Tongue (tissue), 3 donors: ENCODE measurements at places on chromosomes 11 and 22. TPM values are rescaled to one million over a fixed set of nuclear protein-coding genes. Genes with fewer than 3 reads are reported as not detected.
A peak's percentile ranks its signal among the peaks of the same experiment; 100 is the strongest.

- peak; percentile 83 for DNase-seq
Observed at GRCh38 chr22:44037519-44038375, 13.6 kb downstream of the PARVB start.

DNA sequence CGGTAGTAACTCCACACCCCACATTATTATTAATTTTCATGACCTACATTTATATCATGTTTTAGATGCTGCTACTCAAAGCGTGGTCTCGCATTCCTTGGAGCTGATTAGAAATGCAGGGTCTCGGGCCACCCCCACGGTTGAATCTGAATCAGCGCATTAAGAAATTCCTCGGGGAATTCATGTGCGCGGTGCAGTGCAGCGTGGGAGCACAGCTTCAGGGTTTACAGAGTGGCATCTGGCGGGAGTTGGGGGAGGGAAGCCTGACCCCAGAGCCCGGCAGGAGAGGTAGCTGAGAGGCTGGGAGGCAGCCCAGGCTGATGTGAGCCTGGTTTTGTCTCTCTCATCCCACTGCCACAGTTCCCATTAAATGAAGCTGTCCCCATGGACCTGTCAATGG, 48.1 kb upstream of the DAGLA start:
- no peak for DNase-seq

GRCh38 chr22:50252082-50253045, 1.3 kb upstream of the HDAC10 start:
- DNase-seq = peak; percentile 76

DNA sequence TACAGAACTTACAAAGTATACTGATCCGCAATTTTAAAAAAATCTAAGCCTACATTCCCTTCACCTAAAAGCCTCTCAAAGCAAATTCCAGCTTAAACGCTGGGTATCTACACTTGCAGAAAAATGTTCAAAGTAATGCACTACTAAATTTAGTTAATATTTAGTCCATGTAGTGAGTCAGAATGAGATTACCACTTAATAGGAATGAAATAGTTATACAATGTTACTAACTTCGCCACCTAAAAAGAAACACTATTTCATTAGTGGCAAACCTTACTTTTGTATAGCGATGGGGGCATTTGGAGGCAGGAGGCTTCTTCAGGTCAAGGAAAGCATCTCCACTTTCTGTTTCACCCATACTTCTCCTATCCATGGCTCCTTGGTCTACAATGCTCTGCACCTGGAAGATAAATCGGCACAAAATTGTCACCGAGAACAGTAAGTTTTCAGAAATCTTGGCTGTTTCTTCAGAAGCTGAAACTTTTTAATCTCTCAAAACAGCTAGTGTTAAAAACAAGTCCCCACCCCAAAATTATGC, 1.2 kb downstream of the EIF4ENIF1 start:
- DNase-seq = no peak

DNA sequence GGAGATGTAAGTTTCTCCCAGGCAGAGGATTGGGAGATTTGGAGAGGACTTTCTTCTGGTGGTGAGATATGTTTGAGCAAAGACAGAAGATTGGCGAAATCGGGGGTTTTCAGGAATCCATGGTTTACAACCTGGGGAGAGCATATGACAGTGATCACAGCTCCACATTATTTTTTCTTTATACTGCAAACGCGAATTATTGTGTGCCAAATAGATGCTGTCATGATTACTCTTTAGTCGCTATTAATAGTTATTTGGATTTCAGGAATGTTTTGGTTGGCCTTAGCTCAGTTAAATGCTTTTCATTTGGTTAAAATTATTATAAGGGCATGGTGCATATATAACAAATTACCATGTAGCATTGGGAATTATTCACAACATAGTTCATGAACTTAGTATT, 15.2 kb downstream of the ATXN10 start:
- peak; percentile 13 for DNase-seq

DNA sequence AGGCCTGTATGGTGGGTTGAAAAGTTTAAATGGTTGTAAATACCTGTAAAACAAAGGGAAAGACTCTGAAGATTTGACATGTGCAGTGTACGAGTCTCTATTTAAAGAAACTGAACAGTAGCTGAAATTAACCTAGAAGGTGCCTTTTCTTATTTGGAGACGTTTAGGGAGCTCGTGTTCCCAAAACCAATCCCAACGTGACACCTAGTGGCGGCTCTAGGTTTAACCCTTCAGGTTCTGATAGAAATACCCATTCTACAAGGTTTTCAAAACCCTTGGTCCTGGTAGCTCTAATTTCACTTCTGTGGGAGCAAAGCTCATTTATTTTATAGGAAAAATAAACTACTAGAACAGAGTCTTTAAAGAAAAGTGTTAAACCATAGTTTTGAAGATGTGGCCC, 258.3 kb downstream of the LRRC4C start:
- peak; percentile 57 for DNase-seq

- DNase-seq = peak; percentile 59
Observed at GRCh38 chr11:72781063-72781312, 12.9 kb downstream of the STARD10 start.

DNA sequence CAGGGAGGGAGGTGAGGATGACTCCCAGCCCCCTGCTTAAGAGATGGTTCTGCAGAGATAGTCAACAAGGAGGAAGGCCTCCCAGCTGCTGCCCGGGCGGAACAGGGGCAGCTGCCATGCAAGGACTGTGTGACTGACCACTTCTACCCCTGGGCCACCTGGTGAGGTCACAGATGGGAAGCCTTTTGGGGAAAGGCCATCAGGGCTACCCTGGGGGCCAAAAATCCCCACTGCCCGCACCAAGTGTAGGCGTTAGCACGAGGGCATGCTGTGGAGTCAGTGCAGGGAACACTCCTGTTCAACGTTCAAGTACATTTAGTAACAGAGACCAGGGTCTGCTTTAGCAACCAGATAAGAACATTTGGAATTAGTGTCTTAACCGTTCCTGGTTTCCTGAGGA, 372.9 kb downstream of the BRD1 start:
- DNase-seq = no peak

DNA sequence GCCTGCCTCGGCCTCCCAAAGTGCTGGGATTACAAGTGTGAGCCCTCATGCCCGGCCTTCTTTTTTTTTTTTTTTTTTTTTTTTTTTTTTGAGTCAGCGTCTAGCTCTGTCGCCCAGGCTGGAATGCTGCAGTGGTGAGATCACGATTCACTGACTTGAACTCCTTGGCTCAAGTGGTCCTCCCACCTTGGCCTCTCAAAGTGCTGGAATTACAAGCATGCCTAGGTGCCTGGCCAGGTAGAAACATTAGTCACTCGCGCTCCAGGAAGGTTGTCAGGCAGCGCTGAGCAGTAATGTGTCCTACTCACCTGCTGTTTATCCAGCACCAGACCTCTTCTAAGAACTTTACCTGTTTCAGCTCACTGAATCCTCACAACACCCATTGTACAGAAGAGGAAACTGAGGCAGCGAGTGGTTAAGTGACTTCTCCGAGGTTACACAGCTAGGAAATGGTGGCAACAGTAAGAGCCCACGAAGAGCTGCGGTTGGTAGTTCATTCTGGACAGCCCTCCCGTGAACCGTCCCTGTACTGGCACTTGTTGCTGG, 496 bp upstream of the CST6 start:
- no peak for DNase-seq

DNA sequence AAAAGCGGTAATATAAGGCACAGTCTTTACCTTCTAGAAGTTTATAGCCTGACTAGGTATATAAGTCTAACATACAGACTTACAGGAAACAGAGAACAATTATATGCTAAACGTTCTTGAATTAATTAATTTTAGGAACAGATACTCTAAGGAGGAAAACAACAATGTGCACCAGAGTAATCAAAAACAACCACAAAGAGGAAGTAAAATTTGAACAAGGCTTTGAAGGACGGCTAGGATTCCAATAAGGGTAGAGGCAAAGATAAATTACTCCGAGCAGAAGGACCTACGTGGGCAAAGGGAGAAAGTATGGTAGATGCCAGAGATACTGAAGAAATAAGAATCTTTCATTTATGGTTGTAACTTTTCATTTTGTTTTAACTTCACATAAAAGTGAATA, 54.4 kb downstream of the ENTHD1 start:
- no peak for DNase-seq

- no peak for DNase-seq
Observed at GRCh38 chr11:126880872-126881271, 119.7 kb downstream of the KIRREL3 start.

- DNase-seq = peak; percentile 46
Observed at GRCh38 chr22:23278883-23279675, 98.8 kb downstream of the BCR start.

DNA sequence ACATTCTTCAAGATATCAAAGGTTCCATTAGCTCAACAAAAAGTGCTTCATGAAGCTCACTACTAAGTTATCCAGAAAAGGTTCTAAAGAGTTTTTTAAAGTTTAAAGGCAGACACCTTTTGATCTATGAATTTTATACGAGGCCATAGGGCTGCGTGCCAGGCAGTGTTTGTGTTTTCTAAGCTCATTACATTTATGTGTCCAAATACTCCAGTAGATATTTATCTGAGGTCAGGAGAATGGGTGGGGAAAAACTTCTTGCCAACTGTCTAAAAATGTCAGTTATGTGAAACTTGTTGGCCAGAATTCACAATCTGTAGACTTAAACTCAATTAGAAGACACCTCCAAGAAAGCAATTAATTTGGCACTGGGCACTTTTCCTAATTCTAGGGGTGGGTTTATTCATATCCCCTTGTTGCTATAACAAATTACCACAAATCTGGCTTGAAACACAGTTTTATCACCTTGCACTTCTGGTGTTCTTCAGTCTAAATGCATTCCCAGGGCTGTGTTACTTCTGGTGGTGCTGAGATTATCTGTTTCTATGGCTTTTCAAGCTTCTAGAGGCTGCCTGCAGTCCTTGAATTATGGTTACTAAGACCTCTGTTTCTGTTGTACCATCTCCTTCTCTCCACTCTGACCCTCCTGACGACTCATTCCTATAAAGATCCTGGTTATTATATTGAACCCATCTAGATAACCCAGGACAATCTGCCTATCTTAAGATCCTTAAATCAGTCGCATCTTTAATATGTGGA, 1030.4 kb upstream of the CNTN5 start:
- DNase-seq = no peak

DNA sequence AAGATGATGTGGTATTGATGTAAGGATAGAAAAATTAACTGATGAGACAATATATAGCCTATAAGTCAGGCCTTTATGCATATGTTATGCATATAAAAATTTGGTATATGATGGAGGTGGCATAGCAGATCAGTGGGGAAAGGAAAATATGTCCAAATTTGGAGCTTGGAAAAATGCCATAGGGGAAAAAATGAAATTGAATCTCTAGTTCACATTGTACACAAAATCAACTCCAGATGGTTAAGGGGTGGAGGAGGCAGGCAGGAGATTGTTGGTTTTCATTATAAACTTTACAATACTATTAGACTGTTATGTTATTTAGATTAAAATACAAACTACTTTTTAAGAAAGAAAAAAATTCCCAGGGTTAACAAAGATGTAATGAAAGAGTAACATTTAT, 15.1 kb upstream of the CD3E start:
- DNase-seq = peak; percentile 27

GRCh38 chr11:12802418-12803085, 128.3 kb downstream of the TEAD1 start:
- peak; percentile 68 for DNase-seq

- peak; percentile 61 for DNase-seq
Observed at GRCh38 chr11:2378527-2379210, 1.6 kb downstream of the CD81 start.

DNA sequence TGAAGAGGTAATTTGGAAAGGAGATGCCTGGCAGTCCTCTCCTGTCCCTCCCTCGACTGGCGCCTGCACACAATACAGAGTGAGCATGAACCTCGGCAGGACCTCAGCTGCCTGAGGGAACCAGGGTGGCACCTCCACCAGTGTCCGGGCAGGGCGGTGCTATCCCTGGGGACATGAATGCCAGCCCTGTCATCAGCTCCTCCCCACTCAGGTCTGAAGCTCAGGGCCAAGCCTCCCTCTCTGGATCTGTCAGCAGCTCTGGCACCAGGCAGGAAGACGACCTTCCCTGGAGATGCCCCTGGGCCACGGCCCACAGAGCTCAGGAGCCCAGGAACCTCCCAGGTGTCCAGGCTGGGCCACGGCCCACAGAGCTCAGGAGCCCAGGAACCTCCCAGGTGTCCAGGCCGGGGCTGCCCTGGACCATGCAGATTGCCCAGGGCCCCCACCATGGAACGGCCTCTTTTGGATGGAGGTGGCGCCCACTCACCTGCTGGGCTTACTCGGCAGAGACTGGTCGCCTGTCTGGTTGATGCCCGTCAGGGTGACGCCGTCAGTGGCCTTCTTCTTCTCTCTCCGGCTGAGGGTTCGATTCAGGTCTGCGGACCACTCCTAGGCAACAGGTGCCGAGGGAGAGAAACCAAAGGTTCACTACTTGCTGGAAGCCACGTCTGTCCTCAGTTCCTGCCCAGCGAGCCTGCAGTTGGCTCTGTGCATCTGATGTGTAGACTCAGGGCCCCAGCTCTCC, 21.7 kb upstream of the ARFGAP3 start:
- no peak for DNase-seq

GRCh38 chr11:1022908-1023810, 13.4 kb downstream of the MUC6 start:
- no peak for DNase-seq

DNA sequence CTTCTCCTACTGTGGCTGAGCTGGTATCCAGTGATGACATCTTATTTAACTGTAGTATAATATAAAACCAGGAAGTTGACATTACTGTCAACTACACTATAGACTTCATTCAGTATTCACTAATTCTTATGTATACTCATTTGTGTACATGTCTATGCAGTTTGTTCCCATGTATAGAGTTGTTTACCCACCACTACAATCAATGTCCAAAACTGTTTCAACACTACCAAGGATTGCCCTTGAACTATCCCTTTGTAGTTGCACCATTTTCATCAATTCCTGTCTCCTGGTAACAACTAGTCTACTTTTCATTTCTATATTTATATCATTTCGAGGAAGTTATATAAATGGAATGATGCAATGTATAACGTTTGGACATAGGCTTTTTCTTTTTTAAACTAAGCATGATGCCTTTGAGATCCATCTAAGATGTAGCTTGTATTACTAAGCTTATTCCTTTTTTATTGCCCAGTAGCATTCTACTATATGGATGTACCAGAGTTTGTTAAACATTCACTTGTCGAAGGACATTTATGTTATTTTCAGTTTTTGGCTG, 39.2 kb downstream of the TMEM135 start:
- DNase-seq = no peak

The MRGPRX4 gene
- not detected for total RNA-seq

The OR5A1 gene
- total RNA-seq = not detected

The NAALAD2 gene
- total RNA-seq = 8.5 TPM

The OR2D2 gene
- not detected for total RNA-seq

The GAL gene
- total RNA-seq = not detected

The CNIH2 gene
- 1.7 TPM for total RNA-seq
